ENCODE measurements at places on chromosomes 16 and 17.

- DNase-seq: no peak
Observed at GRCh38 chr16:50781043-50781442, 39.2 kb downstream of the CYLD start.

GRCh38 chr17:35159940-35160339 lies 12.3 kb downstream of the UNC45B start:
- DNase-seq: no peak

DNA sequence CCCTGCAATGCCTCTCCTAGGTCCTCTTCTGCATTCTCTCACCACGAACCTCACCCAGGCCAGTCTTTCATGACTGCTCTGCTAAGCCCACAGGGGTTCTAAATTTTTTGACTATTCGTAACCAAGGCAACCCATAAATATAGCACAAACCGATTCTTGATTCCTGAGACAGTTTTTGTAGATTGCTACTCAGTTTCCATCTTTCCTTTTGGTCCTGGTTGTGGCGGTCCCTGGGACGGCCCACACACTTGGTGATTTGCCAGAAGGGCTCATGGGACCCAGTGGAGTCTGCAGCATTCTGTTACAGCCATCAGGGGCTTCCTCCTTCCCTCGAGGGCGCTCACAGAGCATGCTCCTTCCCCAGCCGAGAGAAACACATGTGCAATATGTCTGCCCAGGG lies 23.4 kb upstream of the MGAT5B start:
- no peak for DNase-seq

- DNase-seq: no peak
Observed at GRCh38 chr16:89581045-89581695, 5.6 kb downstream of the CPNE7 start.

GRCh38 chr17:48429638-48430586 lies at the start of gene SKAP1:
Gene SKAP1, minus strand, starts transcription at chr17:48430214.
- peak; percentile 84 for DNase-seq

GRCh38 chr17:72468841-72469240 lies 348.0 kb downstream of the SOX9 start:
- DNase-seq: no peak

GRCh38 chr17:7213895-7214299 lies 5.7 kb downstream of the DLG4 start:
- peak; percentile 70 for DNase-seq

- no peak for DNase-seq
Observed at GRCh38 chr17:70161519-70161918, 7.8 kb upstream of the KCNJ2 start.

DNA sequence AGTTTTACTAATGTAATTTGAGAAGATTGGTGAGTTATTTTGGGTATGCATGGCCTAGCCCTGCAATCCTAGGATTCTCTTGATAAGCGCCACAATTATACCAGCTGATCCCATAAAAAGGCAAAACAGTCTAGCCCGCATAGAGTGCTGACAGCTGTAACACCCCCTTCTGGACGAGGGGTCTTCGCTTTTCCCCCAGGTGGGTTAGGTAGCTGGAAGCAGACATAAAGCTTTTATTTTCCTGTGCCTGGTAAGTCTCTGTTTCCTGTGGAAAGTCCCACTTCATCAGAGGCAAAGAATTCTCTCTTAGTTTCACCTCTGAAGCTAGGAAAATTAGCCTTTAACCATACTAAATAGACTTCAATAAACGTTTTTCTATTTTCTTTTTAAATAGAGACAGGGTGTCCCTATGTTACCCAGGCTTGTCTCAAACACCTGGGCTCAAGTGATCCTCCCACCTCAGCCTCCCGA lies 108.3 kb downstream of the YPEL2 start:
- DNase-seq: no peak

DNA sequence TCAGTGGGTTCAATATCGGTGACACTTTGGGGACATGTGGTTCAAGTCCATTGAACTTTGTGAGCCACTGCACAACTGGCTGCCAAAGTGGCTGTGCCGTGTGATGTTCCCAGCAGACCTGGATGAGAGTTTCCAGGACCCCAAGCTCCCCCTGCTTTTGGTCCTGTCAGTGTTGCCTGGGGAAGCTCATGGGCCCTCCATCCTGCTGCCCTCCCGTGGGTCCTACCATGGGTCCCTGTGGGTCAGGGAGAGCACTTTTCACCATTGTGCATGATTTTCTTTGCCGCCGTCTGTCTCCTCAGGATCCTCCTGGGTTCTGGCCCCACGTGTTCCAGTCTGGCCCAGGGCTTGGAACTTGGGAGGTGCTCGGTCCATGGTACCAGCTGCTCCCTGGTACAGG lies 38.1 kb downstream of the LGALS9 start:
- no peak for DNase-seq

GRCh38 chr17:14019186-14019956 lies 49.9 kb upstream of the COX10 start:
- DNase-seq: no peak

GRCh38 chr16:27793249-27793622 lies 243.3 kb downstream of the KATNIP start:
- no peak for DNase-seq

GRCh38 chr17:73069164-73069770 lies 23.2 kb downstream of the SLC39A11 start:
- no peak for DNase-seq

DNA sequence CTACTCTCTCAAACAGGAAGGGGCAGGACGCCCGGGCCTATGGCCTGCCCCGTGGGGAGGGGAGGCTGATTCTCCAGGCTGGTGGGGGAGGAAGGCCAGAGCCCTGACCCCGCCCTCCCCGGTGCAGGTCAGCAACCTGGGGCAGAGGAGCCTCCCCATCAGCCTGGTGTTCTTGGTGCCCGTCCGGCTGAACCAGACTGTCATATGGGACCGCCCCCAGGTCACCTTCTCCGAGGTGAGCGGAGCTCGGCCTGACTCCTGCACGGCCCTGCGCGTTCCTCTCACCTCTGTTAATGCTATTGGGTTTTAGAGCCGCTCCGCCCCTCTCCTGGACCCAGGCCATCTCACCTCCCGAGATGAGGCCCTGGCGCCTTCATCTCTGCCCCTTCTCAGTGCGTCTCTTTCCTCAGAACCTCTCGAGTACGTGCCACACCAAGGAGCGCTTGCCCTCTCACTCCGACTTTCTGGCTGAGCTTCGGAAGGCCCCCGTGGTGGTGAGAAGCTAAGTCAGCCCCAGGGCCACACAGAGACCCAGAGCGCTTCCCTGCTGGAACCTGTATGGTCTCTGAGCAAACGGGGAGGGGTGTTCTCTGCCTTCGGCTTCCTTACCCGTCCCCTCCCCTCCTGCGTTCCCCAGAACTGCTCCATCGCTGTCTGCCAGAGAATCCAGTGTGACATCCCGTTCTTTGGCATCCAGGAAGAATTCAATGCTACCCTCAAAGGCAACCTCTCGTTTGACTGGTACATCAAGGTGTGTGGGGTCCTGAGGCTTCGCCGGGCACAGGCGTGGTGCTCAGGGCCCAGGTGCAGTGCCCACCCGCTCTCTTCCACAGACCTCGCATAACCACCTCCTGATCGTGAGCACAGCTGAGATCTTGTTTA lies 25.1 kb upstream of the ITGAX start:
- no peak for DNase-seq

- no peak for DNase-seq
Observed at GRCh38 chr17:62805234-62805633, 2.9 kb downstream of the MARCHF10 start.

DNA sequence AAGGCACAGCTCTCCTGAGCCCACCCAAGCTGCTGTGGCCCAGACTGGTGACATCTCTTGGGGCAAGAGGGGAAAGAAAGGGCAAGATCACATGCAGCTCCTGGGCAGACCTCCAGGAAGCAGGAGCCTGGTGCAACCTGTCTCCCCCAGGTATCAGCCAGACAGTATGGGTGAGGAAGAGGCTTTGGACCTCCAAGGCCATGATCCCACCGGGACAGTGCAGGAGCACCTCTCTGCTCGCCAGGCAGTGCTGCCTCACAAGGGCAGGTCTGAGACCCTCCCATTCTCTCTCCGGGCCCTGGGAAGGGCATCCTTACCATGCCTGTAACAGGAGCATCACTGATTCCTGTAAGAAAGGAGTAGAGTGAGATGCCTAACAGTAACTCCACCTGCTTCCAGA lies 25.6 kb upstream of the COG7 start:
- DNase-seq: no peak

GRCh38 chr16:15741207-15741871 lies 91.3 kb downstream of the NDE1 start:
- DNase-seq: no peak
